ENCODE measurements at places on chromosomes 7 and 10.
A peak's percentile ranks its signal among the peaks of the same experiment; 100 is the strongest.

DNA sequence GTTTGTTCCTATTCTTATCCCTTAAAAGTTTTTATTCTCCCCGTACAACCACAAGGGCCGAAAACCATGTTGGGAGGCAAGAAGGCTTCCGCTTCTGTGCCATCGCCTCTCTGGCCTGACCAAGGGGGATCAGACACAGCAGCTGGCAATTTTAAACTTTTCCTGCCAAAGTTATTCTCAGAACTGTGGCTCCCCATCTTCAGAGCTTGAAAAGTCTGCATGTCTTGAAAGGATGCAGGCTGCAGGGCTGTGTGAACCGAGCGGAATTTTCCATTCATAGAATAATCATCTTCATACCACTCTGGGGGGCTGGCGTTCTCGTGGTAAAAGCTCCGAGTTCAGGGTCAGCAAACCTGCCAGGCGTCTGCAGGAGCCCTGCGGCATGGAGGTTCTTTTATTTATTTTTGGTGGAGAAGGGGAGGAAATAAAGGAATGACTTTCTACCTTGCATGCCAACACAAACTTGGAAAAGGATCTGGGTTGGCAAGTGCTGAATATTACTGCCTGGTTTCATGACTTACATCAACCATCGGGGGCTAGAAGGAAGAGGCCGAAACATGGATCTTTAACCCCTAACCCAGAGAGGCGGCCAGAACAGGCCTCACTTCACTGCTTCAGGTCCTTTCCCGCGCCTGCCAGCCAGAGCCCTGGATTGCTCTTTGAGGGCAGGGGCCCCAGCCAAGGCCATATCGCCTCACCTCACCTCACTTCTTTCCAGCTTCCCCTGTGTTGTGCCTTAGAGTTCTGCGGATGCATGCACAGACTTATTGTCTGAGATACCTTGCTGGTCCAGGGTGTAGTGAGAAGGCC, 3.0 kb upstream of the NANOS1 start:
- DNase-seq: no peak

DNA sequence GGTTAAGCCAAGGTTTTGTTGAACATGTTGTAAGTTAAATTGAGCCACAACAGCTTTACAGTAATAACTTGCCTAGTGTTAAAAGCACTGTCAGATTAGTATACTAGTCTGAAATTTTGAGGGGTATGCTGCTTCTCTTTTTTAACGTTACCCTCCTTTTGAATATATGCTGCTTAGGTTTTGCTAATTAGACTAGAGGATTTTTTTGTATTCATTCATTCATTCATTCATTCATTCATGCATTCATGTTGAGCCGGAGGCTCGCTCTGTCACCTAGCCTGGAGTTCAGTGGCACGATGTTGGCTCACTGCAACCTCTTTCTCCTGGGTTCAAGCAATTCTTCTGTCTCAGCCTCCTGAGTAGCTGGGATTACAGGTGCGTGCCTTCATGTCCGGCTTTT, 24.7 kb downstream of the DNAJB6 start:
- DNase-seq: no peak

GRCh38 chr7:155850766-155851678, 38.8 kb upstream of the SHH start:
- no peak for DNase-seq

- DNase-seq: no peak
These were observed 55.3 kb downstream of the NCAPG2 start for GRCh38 chr7:158649279-158649678.

DNA sequence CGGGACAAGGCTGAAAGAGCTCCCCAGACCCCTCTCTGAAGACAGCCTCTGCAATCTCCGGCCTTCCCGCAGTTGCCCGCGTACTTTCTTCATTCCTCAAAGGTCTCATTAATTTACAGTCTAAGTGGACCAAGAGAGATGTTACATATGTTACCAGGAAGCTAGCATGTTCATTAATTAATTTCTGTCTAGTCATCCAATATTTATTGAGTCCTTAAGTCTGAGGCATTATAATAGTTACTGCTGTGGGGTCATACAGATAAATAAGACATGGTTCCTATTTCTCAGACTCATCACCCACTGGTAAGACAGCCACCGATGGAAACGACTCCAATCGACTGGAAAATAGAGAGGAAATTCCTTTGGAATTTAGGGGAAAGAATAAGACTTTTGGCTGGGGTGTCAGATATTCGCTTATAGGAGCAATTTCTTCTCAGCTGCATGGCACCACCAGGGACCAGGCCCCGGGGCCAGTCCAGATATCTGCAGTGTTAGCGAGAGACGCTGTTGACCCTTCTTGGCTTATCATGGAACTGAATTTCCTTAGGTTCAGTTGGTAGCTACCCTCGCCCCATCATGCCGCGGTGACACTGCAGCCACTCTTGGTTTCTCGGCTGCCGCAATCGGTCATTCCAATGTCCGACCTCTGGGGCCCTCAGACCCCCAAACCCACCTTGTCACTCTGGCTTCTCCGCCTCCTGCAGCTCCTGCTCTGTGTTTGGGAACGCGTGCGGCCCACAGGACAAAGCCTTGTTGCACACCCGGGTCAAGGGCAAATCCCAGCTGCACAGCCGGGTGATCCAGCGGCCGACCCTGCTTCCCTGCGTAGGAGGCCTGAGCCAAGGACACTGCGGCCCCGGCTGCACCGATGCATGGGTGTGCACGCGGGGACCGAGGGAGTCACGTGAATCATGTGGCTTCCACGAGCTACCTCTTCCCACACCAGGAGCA, 383.2 kb downstream of the DNAJB6 start:
- no peak for DNase-seq

DNA sequence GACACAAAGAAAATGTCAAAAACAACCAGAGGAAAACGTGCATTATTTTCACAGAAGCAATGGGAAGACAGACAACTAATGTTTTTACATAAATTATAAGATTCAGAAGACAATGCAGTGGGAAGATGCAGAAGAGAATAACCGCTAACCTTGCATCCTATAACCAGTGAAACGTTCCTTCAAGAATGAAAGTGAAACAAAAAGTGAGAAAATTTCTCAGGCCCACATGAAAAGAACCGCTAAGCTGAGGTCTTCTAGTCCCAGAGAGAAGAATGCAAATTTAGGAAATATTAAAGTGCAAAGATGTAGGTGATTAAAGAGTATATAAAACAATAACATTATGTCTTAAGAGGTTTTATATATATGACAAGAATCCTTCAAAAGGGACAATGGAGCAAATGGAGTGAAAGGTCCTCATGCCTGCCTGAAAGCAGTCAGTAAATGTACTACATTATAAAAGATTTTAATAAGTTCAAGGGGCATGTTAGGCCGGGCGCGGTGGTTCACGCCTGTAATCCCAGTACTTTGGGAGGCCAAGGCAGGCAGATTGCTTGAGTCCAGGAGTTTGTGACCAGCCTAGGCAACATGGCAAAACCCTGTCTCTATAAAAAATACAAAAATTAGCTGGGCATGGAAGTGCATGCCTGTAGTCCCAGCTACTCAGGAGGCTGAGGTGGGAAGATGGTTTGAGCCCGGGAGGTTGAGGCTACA, 43.1 kb upstream of the DDC start:
- DNase-seq: no peak

DNA sequence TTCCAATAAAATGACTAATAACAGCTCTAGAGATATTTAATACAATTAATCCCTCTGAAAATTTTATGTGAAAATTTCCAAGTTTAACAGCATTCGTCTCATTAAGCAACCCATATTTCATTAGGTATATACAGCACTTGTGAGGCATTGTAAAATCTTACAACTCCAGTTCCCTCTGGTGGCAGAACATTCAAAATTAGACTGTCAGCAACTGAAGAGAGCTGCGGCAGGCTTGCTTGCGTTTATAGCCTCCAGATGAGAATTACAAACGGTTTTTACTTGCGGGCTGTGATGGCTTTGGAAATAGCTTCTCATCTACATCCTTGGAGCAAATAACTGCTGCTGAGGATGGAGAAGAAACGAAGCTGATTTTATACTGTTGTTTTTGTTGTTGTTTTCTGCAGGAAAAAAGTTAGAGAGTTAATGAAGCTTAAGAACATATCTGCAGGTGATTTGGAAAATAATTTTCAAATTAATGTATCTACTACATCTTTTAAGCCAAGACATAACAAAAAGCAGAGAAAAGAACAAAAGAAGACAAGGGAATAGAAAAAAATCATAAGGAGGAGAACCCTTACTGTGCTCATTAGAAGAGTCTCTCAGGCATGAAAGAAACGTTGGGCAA, 171.3 kb downstream of the MAGI2 start:
- no peak for DNase-seq

GRCh38 chr10:120605410-120605809, 148.4 kb downstream of the PLPP4 start:
- DNase-seq: no peak

DNA sequence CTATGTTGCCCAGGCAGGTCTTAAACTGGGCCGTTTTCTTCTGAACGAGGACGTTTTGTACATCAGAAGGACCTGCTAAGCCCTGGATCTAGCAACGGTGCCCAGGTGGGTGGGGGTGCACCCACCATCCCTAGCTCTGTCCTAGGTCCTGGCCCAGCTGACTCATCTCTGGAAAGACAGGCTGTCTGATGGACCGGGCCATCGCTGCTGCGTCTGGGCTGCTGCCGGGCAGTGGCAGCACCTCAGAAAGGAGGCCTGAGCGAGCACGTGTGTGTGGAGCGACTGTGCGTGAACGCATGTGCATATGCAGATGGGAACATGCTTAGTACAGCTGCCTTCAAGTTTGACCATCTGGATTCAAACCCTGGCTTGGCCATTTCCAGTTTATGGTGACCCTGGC, 7.3 kb upstream of the ELFN1 start:
- no peak for DNase-seq

- peak; percentile 7 for DNase-seq
These were observed 513 bp downstream of the ODAD2 start for GRCh38 chr10:27998178-27998953.

DNA sequence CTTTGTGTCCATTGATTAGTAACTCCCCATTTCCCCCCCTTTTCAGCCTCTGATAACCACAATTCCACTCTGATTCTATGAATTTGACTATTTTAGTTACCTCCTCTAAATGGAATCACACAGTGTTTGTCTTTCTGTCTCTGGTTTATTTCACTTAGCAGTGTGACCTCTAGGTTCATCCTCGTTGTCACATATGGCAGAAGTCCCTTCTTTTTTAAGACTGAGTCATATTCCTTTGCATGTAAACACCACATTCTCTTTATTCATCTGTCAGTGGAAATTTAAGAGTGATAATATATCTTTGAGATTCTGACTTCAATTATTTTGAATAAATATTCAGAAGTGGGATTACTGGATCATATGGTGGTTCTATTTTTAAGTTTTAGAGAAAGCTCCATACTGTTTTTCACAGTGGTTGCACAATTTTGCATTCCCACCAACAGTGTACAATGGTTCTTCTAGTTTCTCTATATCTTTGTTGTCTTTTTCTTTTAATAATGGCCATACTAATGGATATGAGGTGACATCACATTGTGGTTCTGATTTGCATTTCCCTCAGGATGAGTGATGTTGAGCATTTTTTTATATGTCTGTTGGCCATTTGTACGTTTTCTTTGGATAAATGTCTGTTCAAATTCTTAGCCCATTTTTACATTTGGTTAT, 126.1 kb upstream of the GRB10 start:
- DNase-seq: no peak

GRCh38 chr10:75723319-75723980, 292.0 kb downstream of the LRMDA start:
- no peak for DNase-seq

DNA sequence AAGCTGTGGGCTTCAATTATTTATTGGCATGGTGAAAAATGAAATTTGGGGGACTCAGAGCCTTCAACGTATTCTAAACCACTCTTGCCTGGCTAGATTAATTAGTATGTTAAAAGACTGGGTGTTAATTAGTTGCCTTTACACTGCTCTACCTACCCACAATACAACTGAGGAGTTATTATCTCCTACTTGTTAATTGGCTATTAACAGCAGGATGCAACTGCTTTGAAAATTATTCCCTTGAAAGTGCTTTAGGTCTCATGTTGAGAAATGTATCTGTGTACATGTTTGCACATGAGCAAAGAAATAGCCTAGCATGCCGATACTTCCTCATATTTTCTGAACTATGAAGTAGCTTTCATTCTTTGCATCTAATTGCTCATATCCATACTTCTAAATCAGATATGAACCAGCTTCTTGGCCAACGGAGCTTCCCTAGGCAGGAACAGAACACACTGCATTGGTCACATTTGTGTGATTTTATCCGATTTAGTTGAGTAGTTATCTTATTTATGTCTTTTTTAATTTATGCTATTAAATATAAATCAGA, 155.8 kb downstream of the GPAM start:
- DNase-seq: no peak

GRCh38 chr7:149626972-149627371, 129.4 kb upstream of the ZNF746 start:
- DNase-seq: no peak

DNA sequence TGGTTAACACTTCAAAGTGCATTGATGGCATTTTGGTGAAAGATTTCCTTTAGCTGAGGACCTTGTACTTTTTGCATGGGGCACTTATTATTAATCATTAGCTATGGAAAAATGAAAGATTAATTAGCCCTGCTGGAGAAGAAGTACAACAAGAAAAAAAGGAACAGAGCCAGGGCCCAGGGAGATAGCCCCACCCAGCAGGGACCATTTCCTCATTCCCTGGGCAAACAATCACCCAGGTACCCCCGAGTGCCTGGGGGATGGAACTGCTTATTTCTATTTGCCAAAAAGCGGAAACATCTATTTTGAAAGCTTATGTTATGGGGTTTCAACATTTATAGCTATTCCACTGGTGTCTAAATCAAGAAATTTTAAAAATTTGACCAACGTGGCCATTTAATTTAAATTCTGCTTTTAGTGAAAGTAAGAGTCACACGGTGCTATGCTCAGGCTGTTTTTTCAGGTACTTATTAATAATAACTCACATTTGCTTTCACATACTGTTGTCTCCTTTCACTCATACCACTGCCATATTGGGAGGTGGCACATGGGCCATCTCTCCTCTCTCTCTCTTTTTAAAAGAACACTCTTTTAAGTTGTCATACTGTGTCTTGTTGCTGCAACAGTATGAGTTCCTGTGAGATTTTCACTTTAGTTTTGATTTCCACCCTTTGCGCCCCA, 143.6 kb upstream of the KIF5B start:
- peak; percentile 73 for DNase-seq

- peak; percentile 69 for DNase-seq
These were observed 47.4 kb downstream of the DENND11 start for GRCh38 chr7:141654551-141654950.

DNA sequence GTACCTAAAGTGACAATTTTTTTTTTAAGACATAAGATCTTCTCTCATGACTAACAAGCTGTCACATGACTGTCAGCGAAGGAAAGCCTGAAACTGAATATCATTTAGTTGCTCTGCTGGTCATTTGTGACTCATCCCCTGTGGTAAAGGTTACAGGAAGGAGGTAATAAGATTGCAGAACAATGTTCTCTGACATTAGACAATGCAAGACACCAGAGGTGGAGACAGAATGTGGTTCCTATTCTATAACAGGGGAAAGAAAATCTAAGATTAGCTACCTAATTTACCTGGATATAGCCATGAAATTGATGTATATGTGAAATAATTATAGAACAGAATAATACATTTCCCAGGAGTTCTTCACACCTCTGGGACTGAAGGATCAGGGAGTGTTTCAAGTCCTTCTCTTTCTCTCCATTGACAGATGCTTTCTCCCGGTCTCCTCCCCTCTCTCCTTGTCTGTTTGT, 47.7 kb downstream of the LRGUK start:
- peak; percentile 100 for DNase-seq

- no peak for DNase-seq
These were observed 32.0 kb downstream of the CCDC186 start for GRCh38 chr10:114142018-114142417.
